ENCODE measurements at places on chromosomes 7 and 10. TPM values are rescaled to one million over a fixed set of nuclear protein-coding genes. Genes with fewer than 3 reads are reported as not detected.

DNA sequence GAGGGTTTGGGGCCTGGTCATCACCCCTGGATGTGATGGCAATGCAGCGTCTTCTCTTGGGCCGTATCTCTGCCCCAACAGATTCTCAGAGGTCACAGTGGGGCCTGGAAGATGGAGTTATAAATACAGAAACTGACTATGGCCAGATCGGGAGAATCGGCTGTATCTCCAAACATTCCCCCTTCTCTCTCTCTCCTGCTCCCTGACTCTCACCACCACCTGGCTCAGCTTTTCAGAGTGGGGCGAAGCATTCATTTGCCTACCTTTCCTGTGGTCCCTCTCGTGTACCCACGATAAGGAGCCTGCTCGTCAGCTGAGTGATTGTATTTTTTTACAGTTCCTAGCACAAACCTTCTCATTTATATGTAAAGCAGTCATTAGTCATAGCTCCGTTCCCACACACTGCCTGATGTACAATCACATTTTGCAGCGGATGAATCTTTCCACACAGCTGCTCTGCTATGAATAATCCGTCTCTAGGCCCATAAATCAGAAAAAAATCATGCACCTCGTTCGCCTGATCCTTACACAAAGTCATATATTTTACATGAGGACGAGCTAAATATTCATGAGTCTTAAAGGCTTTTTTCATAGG, 23.2 kb upstream of the BTRC start:
- no peak for DNase-seq

DNA sequence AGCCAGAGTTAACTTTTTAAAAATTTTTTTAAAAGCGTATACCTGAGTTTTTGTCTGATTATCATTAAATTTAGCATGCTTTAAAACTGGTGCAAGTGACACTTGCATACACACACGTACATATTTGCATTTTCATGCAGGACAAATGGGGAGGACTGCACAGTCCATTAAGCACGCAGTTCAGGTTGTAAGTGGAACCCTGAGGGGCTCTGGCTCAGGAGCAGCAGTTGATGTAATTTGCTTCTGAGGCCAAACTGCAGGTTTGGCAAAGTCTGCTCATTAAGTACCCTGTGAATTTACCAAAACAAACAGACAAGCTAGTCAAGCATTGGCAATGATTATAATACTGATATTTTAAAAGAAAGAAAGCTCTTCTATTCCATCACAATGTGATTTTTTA, 215.8 kb upstream of the PFKP start:
- no peak for DNase-seq

GRCh38 chr10:46270086-46270811, 16.5 kb upstream of the ANTXRL start:
- no peak for DNase-seq

DNA sequence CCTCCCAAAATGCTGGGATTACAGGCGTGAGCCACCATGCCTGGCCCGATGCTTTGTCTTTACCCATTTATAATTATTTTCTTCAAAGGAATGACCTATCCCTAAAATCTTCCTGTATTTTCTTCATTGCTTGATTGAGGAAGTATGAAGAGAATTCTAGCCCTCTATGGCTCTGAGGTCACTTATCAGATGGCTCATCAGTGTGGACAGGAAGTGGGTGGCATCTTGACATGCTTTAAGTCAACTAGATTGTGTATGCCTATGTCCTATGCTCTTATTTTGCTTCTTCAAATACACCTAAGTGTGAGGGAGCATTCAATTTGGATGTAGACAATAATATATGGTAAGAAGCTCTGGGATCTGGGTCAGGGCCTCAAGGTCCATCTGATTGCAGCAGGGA, 1020.5 kb downstream of the LRMDA start:
- no peak for DNase-seq

DNA sequence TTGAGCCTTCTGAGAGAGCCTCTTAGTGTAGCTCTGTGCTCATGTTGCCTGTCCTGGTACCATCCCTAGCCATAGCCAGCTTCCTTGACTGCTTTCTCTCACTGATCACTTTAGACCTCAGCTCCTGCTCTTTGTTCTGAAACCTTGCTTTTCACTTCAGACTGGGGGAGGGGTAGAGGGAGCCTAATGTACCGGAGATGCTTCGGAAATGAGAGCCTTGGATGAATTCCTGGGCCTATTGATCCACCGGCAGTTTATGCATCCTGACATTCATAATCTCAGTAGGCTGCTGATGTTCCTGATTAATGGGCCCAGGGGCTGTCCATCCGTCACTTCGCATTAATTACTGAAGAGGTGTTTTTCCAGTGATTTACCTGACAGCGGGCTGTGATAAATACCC, 38.8 kb downstream of the R3HCC1L start:
- no peak for DNase-seq

DNA sequence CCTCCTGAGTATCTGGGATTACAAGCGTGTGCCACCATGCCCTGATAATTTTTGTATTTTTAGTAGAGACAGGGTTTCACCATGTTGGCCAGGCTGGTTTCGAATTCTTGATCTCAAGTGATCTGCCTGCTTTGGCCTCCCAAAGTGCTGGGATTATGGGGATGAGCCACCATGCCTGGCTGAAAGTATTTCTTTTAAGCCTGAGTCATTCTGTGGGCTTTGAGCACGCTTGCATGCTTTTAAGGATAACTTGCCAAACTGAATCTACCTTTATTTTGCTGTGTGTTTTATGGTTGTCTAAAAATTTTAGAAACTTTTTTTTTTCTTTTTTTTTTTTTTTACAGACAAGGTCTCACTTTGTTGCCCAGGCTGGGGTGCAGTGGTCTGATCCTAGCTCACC, 33.2 kb downstream of the CNNM2 start:
- DNase-seq, result no peak

DNA sequence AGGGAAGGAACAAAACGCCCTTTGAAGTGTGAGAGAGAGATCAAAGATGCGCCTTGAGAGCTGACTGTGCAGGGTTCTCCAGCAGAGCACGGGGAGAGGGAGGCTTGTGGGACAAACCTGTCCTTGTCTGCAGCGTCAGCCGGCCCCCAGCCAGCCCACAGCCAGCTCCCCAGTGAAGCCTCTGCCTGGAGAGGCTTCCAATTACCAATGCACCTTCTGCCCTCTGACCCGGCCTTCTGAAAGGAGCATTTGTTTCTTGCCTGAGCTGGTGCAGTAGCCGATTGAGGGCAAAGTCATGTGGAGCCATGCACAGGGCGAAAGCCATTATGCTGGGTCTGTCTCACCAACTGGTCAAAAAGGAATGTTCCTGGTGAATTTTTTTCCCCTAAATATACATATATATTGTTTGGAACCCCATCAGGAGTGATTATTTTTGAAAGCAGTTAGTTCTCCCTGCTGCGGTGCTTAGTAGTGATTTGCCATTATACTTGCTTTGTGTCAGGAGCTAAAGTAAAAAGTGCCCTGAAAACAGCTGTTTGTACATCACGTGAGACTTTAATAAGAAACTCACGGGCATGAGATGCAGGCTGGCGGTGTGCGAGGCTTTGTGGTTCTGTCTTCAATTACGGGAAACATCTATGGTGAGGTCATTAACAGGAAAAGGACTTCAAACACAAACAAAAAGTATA, 268.6 kb downstream of the KLF6 start:
- no peak for DNase-seq

GRCh38 chr10:70803775-70804420, 11.8 kb upstream of the SGPL1 start:
- DNase-seq, result no peak

DNA sequence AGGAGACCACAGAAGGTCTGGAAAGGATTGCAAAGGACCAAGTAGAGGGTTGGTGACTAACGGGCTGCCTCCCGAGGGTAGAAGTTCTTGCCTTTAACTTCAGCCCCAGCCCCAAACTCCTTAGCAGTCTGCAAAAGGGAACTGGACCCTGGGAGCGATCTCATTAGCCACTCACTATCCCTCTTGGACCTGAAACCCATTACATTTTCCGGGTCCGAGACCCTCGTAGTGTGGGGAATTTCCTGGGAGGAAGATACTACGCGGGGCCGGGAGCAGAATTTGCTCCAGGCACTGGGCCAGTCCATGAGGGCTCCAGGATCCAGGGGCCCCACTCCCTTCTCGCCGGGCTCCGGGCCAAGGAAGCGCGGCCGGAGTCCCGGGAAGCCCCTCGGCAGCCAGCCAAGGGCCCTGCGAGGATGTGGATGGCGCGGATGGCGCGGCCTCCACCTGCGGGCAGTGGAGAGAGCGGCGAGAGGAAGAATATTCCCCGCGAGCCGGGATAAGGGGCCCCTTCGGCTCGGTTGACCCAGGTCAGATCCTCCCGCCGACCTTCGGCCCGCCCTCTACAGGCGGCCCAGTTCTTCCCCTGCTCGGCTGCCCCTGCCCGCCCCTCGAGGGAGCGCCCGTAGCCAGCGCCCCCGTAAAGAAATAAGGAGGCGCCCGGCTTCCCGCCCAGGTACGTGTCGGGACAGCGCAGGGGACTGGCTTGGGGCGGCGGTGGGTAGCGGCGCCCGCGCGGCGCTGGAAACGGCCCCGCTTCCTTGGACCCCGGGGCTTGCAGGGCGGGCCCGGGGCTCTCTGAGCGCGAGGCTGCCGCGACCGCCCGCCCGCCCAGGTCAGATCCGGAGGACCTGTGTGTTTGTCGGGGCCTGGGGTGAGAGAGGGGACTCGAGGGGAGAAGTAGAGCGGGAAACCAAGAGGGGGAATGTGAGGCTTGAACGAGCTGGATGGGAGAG, at the start of gene MYO3A:
Gene MYO3A, plus strand, starts transcription at position 577 of the 956 bp plus-strand sequence. CDS start 17,882 bp downstream, outside the sequence.
- DNase-seq, result no peak

DNA sequence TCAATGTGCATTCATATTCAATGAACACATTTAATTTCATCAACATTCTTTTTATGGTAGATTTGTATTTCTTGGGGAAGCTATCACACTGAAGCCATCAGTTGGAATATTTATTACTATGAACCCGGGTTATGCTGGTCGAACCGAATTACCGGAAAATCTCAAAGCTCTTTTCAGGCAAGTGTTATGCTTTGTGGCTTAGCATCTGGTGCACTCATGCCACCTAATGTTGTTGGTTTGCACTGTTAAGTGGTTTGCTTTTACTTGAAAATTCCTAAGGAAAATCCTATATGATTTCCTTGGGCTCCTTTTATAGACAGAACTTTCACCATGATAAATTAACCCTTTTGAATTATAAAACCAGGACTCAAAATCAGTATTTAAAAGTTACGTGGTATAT, 147.9 kb downstream of the DNAH11 start:
- DNase-seq, result no peak

DNA sequence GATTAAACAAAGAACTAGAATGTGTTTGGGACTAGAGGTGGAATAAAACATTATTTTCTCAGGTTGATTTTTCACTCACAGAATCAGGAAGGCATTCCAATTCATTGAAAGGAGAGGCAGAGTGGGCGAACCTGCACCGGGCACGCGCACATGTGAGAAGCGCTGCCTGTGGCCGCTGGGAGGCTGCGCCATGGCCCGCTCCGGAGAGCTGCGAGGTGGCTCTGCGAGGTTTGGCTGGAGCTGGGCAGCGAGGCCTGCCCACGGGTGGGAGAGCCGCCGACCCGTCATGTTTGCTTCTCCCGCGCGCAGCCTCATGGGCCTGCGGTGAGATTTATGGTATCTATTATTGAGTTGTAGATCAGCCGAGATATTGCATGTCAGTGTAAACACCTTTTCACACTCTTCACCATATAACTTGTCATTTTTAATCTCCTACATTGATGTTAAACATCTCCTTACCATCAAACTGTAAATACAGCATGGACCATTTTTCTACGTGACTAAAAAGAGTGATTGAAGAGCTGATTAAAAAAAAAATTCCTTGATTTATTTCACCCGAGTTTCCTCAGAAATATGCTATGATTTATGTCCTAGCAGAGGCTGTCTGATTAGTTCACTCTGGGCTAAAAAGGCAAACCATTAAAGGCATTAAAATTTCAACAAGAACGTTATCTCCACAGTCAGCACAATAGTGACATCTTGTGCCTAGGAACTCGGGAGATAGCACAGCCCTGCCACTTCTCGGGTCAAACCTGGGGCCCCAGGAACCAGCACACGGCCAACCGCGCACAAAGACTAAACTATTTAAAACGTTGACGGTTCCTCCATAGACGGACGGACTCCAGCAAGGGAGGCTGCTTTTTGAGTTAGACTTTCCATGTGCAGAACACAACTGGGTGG, 96.6 kb upstream of the RNF32 start:
- no peak for DNase-seq

- peak; percentile 26 for DNase-seq
Observed at GRCh38 chr7:149733924-149734790, 39.2 kb downstream of the ZNF467 start.

DNA sequence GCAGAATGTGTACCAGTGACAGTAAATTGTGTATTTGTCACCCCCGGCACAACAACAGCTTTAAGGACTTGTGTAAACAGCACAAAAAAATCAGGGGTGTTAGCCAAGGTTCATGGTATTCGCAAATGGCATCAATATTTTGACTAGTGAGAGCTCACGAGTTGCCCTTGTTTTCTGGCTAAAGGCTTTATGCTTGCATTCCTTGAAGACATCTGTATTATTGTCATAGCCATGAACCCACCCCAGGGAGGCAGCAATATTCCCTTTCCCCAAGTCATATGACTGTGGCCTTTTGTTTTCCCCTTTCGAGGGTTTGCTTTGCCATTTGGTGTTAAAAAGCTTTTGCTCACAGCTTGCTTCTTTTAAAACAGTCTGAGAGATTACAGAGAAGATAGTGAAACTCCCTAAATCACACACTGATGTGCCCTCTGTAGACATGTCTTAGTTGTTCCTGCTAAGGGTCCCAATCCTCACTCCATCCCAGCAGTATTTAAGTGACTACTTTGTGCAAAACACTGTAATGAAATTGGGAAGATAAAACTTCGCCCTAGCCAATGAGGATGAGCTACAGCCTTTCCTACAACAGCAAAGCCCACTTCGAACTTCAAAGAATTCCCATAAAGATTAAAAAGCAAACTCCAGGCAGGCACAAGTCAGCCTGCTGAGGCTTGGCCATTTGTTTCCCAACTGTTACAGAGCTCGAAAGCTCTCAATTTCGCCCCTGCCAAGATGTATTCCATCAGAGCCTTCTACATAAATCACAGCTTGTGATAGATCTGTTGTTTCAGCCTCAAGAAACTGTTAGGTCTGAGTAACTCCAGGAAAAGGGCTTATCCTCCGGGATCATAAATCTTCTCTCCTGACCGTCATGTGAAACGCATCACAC, 172.3 kb downstream of the ADAM12 start:
- no peak for DNase-seq

The SLC16A9 gene
- total RNA-seq, result 5.7 TPM

The CRTAC1 gene
- total RNA-seq, result not detected

The HOXA2 gene
- total RNA-seq, result 1.8 TPM

The FAM13C gene
- total RNA-seq, result 0.10 TPM

The SUGCT gene
- total RNA-seq, result 1.3 TPM

The CAMK1D gene
- 0.26 TPM for total RNA-seq

The BTBD16 gene
- 0.45 TPM for total RNA-seq

The BCL7B gene
- total RNA-seq, result 39.2 TPM

The PIP gene
- not detected for total RNA-seq

The NANOS1 gene
- 1.8 TPM for total RNA-seq

Data from NCI-H460 (cell line).